ENCODE measurements at places on chromosomes 6 and 20. TPM values are rescaled to one million over a fixed set of nuclear protein-coding genes. Genes with fewer than 3 reads are reported as not detected.

KIAA1755 gene
- total RNA-seq, result 24.9 TPM

PPP1R14C gene
- 5.1 TPM for total RNA-seq

PSORS1C1 gene
- total RNA-seq, result 0.22 TPM

CLDN20 gene
- total RNA-seq, result not detected

RIPPLY2 gene
- 2.7 TPM for total RNA-seq

MAP3K5 gene
- 12.9 TPM for total RNA-seq

HFE gene
- 5.2 TPM for total RNA-seq

DLK2 gene
- 2.6 TPM for total RNA-seq

GABRR1 gene
- total RNA-seq, result 4.6 TPM

CTCFL gene
- 0.27 TPM for total RNA-seq

SYCP2 gene
- total RNA-seq, result 5.4 TPM

PRDM1 gene
- 74.7 TPM for total RNA-seq

PPIL6 gene
- 10.0 TPM for total RNA-seq

MAS1 gene
- total RNA-seq, result 0.05 TPM

ADGB gene
- 3.1 TPM for total RNA-seq

CTAGE9 gene
- not detected for total RNA-seq

PRL gene
- 0.99 TPM for total RNA-seq

ACTL10 gene
- total RNA-seq, result 0.49 TPM

MROH8 gene
- 8.4 TPM for total RNA-seq

CDC40 gene
- 41.9 TPM for total RNA-seq

RAD21L1 gene
- total RNA-seq, result 0.38 TPM

CST5 gene
- not detected for total RNA-seq

SESN1 gene
- total RNA-seq, result 66.5 TPM

NINL gene
- total RNA-seq, result 44.2 TPM

CDC5L gene
- 41.8 TPM for total RNA-seq

TSBP1 gene
- not detected for total RNA-seq

HS3ST5 gene
- total RNA-seq, result 2.7 TPM

FRK gene
- total RNA-seq, result 2.3 TPM

KCNG1 gene
- 3.4 TPM for total RNA-seq

ADISSP gene
- total RNA-seq, result 8.1 TPM

FAM162B gene
- total RNA-seq, result 5.6 TPM

PRR18 gene
- 0.22 TPM for total RNA-seq

MEI4 gene
- total RNA-seq, result 0.99 TPM

All from camera-type eye (tissue), 1 donor.